ENCODE measurements at places on chromosomes 2 and 18. TPM values are rescaled to one million over a fixed set of nuclear protein-coding genes. Genes with fewer than 3 reads are reported as not detected.
A peak's percentile ranks its signal among the peaks of the same experiment; 100 is the strongest.

GRCh38 chr2:195671563-195671962 is 14.5 kb downstream of the SLC39A10 start:
- DNase-seq: no peak

DNA sequence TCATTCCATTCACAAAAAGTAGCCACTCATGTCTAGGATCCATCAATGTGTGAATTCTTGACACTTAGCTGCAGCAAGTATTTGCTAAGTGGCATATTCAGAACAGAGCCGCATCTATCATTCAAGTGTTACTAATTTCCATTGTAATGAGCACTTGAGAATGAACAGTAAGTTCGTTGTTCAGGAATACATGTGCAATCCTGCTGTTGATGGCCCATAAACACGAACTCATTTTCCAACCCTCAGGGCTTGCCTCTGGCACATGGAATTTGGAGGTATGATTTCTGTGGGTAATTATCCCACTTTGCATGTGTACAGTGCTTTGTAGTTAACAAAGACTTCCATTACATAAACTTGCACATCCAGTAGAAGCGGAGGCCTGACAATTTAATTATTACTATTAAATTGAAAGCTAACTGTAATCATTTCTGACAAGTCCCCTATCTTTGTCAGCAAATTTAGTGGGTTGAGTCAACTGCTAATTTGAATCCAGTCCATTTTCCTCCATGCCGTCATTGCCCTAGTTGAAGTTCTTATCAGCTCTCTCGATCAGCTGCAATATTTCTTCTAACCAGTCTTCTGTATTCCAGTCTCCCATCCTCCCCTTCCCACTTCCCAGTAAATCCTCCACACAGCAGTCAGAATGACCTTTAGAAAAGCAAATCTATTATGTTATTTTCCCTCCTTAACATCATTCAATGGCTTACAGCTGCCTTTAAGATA is 116.0 kb upstream of the AQP4 start:
- no peak for DNase-seq

DNA sequence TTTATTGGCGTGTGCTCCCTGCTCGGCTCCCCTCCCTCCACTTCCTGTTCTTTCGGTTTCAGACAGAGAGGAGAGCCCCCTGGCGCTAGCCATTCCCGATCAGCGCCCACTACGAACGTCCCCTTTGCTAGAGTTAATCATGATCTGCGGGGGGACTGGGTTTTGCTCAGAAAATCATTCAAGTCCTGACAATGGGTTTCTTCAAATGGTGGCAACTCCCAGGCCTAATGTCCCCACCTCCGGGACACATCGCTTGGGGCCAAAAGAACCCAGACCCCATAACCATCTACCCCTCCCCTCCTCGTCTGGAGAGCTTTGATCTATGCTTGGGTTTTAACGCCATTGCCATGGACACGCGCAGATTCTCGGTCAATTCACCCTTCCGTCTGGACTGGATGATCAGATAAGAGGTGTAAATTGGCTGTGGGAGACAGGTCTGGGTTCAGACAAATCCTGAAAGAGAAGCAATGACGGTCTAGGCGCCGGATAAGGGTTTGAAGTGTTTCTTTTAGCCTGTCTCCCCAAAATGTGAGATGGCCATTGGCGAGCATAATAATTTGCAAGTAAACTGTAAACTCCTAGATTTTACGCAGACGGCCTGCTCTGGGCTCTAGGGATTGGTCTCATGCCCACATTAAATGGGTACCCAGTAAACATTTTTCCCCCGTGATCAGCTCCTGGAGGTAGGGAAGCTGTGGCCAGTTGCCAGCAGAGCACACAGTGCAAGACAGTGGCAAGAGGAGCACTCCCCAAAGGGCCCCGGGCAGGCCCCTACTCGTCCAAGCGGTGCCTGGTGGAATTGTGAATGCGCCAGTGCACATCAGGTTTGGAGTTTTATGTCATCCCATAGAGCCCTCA is 4.7 kb downstream of the NRP2 start:
- peak; percentile 41 for DNase-seq

Gene KIF5C
- under 0.01 TPM for total RNA-seq

Gene ASTL
- total RNA-seq: not detected

Gene RESP18
- not detected for total RNA-seq
